NCI-H2227 treated with DMSO at 0.1 percent for 48 hours (cell line): ENCODE measurements at places on chromosomes 7 and 10.

DNA sequence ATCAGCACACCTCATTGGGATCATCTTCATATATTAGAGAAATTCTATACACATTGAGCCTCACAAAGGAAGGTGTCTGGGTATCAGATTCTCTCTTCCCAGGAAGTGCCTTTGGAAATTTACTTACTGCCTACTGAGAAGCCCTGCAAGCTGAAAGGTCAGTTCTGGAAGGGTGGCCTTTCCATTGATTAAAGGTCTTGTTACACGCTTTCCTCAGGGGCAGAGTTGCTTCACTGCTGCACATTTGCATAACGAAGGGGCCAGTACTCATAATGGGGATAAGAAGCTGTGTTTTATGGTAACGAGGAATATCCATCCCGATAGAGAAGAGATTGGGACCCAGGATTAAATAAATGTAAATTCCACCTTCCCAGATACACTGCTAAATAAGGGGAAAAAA, 19.4 kb upstream of the IL15RA start:
- DNase-seq = no peak

DNA sequence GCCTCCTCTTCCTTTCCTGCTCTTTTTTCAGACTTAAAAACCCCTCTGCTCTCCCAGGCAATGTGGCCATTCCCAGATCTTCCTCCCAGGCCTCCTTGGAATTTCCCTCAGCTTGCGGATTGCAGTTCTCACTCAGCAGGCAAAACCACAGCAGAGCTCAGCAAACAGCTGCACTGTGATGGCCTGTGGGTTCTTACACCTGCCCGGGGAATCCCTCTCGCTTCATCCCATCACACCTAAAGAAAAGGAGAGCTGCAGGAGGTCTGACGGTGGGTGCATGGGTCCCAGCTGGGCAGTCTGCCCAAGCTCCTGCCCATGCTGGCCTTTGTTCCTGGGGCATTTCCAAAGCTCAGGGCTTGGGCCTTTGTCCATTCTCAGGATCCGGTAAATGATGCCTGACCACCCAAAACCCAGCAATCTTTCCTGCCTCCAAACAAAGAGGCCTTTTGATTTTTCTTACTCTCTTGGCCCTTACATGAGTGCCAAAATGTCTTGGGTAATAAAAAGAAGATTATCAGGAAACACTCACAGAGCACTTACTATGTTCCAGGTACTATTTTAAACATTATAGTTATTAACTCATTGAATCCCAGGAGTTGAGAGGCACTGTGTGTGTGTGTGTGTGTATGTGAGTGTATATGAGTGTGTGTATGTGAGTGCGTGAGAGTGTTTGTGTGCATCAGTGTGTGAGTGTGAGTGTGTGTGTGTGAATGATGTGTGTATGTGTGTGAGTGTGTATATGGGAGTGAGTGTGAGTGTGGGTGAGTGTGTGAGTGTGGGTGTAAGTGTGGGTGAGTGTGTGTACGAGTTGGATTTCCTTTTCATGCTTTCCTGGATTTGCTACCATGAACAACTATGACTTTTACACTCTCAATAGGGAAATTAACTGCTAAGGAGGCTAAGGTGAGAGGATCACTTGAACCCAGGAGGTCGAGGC, 64.5 kb upstream of the PODXL start:
- DNase-seq = no peak

DNA sequence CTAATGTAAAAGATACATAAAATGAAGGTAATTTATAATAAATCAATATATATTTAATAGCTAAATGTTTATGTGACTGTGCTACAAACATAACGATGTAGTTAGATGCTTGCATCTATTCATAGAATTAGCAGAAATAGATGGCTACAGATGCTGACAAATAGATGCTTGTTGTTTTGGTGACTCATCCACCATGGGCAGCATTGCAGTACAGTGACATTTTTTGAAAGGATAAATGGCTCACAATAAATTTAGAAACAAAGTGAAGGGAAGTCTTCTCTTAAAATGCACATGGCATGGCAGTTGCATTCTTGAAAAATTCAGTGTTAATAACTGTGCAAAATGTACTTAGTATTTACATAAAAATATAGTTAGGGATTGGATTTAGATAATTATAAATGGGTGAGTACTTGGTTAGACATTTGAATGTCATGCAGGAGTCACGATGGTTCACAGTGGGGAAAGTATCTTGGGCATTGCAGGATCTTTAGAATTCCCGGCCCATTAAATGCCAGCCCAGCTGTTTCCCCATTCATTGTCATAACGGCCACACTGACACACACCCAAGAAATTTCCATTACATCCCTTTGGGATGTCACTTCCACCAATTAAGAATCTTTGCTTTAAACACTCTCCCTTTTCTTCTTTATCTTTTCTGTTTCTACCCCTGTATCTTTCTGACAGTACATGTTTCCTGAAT, 564.1 kb downstream of the ATRNL1 start:
- DNase-seq = no peak

DNA sequence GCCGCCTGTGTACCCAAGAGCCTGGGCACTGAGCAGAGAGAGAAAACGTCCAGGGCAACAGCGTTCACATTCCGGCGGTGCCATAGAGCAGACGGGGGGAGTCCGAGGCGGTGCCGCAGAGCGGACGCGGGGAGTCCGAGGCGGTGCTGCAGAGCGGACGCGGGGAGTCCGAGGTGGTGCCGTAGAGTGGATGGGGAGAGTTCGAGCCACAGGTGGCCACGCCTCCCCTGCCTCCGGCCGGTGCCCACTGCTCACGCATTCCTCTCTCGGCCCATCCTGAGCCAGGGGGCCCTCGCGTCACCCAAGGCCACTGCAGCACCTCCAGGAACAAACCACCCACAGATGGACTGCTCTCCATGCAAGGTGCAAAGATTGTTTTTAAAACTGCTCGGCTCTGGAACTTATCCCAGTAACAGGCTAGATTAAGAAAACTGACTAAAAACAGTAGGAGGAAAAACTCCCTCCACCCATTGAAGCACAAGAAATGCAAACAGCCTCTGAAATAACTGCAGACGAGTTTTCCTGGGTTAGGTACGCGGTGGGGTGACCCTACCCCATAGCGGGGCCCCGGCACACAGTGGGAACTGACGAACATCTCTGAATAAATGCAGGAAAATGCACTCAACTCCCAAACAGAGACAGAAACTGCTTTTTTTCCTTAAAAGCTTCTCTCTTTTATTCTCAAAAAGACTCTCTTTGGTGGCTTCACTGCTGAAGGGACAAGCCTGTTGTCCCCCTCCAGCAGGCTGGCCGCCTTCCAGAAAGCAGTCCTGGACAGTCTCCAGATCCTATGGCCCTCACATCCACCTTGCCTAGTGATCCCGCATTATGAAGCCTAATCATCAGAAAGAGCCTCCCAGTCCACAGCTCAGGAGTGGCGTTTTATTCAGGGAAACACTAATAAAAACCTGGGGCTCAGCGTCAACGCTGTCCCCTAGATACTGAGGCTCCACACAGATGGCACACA, 55.9 kb downstream of the DIP2C start:
- DNase-seq = no peak
